ENCODE measurements at places on chromosomes 7 and 10.

- DNase-seq, result no peak
Measured at GRCh38 chr10:77114181-77114821, 523.3 kb downstream of the KCNMA1 start.

- no peak for DNase-seq
Measured at GRCh38 chr10:4151466-4151865, 366.5 kb upstream of the KLF6 start.

GRCh38 chr7:2803755-2804154 is 40.4 kb downstream of the GNA12 start:
- DNase-seq, result no peak

DNA sequence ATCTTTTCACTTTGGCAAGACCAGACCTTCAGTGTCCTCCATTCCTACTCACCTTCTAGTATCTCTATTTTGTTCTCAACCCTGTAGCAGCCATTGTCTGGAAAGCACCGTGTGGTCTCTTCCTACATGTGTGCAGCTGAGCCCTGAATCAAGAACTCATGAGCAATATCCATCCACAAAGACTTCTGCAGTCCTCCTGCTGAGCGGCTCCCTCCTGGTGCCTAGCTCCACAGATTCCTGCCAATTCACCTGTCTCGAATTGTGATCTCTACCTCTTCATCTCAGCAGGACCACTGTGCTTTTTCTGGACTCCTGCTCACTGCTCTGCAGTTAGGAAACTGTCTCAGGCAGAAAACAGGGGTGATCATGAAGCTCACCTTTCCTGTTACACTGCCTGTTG is 118.8 kb downstream of the RELN start:
- DNase-seq, result no peak

DNA sequence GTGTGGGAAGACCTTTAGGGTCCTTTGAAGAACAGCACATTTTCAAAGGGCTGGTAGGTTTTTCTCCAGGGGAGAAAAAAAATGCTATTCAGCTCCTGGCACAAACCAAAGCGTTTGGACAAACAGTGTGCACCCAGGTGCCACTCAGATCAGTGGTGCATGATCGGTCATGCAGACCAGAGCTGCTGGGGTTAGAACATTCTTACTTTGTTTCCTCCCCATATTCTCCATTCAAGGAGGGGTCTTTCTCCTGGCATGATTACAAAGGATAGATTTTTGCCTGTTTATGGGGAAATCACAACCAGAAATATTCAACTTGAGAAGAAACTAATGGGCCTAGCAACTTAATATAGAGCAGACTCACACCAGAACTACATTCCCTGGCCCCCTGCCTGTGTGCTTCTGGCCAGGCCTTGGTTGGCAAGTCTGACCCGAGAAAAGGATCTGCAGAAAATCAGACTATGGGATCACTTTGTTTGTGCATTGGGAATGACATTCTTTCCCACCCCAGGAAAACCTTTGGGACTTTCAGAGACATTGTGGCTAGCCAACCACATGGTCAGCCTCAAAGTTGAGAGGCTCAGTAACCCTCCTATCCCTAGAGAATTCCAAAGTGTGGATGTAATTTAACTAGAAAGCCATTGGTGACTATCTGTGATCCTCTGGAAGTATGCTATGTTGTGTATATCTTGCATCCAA is 82.3 kb upstream of the FGL2 start:
- DNase-seq, result no peak

DNA sequence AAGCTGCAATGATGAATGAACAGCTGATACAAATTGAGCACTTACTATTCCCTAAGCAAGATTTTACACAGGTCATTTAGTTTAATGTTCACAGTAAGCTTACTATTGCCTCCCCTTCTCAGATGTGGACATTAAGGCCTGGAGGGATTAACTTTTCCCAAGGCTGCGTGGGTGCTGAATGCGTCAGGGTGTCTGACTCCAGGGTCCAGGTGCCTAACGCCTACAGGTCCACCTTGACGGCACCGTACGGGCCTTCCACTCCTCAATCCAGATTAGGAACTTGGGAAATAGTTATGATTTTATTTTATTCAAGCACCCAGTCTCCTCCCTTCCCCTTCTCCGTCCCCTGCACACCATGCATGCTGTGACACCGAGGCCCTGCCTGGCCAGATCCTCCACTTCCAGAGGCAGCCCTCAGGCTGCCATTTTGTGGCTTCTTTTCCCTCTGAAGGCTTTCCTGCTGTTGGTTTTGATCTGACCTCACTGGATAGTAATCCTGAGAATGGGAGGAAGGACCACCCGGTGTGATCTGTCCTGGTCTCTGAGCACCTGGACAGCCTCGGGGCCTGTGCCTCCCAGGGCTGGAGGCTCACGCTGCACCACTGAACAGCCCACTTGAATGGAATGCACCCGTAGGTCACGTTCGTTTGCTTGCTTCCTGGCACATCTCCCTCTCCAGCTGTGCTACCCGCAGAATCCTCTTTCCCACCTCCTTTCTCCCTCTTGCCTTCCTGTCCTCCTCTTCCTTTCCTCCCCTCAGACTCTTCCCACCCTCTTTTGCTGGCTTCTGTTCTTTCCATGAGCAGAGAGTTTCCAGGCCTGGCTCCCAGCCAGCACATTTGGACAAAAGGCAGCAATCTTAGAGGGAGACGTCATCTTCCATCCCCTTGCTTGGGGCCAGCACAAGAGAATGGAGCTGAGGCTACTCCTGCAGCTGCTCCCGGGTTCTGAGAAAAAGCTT is 14.4 kb downstream of the DENND2A start:
- peak; percentile 93 for DNase-seq

DNA sequence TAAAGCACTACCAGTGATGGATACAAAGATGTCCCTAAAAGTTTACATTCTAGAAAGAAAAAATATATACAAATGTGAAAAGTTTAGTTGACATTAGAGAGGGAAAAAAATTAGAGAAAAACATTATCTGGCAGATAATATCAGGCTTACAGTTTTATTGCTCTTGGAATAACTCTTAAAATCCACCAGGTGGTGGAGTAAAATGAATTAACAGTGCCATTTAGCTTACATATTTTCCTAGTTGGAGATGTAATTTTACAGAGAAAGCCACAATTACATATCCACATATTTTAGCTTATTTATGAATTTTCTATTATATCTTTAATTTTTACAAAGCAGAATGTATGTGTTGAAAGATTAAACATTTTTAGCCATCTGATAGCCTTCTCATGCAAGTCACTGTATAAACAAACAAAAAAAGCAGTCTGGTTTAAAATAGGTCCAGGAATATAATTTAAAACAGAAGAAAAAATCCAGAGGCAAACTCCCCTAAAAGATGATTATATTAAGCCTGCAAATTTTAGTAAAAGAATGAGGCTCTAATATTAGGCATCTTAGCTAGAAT is 6.5 kb downstream of the CABCOCO1 start:
- no peak for DNase-seq
